ENCODE measurements at places on chromosomes 4 and X.

DNA sequence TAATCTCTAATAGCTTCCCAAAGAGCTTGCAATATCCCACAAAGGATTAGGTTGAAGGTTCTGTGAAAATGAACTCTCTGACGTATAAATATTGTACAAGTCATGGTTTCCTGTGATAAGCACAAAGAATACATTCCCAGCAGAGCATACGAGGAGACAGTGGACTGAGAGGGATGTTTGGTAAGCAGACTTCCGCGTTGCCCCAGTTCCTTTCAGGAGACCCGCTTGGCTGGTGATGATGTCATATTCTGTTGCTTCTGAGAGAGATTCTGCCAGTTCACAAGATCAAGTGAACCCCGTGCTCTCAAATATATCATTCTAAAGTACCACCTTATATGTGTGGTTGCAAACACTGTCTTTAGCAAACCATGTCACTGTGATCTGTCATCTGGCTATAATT lies 323.9 kb upstream of the CASK start:
- H3K4me3 ChIP-seq = no peak overlapping the region
- no peaks in the 10 kb centered on the region for H3K4me1 ChIP-seq
- no peak for DNase-seq
- H3K27me3 ChIP-seq = no peaks in the 10 kb centered on the region
- H3K27ac ChIP-seq = no peak overlapping the region

- no peak for DNase-seq
- no peaks in the 10 kb centered on the region for H3K4me1 ChIP-seq
- no peaks in the 10 kb centered on the region for H3K27me3 ChIP-seq
- H3K27ac ChIP-seq = no peak overlapping the region
- no peak overlapping the region for H3K4me3 ChIP-seq
Measured at GRCh38 chr4:48184882-48185281, 50.8 kb upstream of the TXK start.

- DNase-seq = no peak
- no peaks in the 10 kb centered on the region for H3K36me3 ChIP-seq
- no peaks in the 10 kb centered on the region for H3K4me1 ChIP-seq
- no peak overlapping the region for H3K27ac ChIP-seq
Measured at GRCh38 chr4:114495471-114495928, 103.1 kb upstream of the UGT8 start.

DNA sequence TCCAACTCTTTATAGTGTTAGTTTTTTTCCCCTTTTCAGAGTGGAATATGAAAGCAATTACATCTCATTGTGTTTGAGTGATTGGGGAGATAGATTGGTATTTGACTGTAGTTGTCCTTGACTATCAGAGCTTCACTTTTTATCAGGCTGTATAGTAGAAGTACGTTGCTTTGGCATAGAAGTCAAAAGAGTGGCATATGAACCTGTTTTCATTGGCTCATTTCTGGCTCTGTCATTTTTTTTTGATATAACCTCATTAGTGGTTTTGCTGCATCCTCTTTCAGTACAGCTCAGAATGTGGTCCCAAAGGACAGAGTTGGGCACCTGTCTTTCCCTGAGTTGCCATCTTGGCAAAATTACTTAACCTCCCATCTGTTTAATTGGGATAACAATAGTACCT lies 1.4 kb downstream of the TMA16 start:
- no peak for DNase-seq
- no peaks in the 10 kb centered on the region for H3K36me3 ChIP-seq
- H3K27me3 ChIP-seq = no peaks in the 10 kb centered on the region

DNA sequence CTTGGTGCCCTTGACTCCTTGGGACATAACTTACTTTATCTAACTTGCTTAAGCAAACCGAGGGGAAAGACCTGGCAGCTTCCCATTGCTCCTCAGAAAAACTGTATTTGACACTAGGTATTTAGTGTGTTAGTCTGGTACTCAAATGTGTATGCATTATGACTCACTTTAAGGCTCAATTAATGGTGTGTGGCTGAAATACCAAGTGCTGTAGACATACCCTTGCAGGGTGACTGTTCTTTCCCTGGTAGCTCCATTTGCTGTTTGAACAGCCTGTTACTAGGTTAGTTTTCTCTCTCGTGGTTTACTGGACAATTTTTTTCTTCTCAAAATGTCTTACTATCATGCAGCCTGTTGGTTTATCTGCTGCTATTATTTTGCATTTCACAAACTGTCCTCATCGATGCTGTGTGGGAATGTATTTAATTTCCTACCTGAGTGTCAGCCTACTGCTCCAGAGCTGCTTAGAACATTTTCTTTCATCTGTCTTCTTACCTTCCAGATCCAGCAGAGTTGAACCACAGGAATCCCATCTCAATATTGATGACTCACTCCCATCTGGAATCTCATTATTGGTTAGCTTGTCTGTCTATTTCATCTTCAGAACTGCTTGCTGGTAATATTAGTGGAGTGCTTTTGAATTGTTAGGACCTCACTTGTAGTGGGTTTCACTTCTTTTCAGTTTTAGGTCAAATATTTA lies 158.0 kb upstream of the FAT1 start:
- no peak overlapping the region for H3K27ac ChIP-seq
- no peaks in the 10 kb centered on the region for H3K4me1 ChIP-seq
- DNase-seq = no peak
- no peaks in the 10 kb centered on the region for H3K27me3 ChIP-seq
- no peaks in the 10 kb centered on the region for H3K36me3 ChIP-seq

DNA sequence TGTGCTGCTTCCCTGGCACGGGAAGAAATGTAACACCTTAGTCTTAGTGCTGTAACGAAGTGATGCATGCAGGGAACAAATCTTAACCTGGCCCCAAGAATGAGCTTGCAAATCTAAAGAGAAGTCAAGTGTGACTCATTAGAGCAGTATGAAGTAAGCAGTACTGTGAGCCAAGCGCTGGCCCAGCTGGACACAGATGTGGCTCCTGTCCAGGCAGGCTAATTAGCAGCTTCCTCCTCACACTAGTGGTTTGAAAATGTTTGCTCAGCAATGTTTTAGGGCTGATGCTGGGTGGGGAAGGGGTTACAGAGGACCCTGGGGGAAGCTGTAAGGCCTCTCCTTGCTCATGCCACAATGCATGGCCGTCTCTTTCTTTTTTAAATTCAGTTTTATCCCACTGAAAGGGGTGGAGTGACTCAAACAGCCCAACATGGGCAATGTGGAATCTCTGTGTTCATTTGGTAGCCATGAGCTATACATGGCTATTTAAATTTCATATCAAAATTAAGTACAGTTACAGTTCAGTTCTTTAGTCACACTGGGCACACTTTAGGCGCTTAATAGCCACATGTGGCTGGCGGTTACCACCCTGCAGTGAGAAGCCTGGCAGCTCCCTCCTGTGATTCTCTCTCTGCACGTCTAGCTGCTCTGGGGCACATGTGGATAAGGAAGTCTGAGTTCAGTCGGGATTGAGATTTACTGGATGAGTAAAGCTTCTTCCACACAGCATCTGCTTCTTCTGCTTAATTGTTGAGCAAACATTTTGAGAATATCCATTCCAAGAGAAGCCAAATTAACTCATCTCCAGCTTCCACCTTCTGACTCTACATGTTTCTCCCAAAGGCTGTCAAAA lies 48.8 kb downstream of the MAP7D2 start:
- H3K36me3 ChIP-seq = no peaks in the 10 kb centered on the region
- DNase-seq = peak; percentile 76
- no peak overlapping the region for H3K4me3 ChIP-seq
- H3K27ac ChIP-seq = no peak overlapping the region
- no peaks in the 10 kb centered on the region for H3K4me1 ChIP-seq
- H3K27me3 ChIP-seq = no peaks in the 10 kb centered on the region

- no peak for DNase-seq
- H3K4me3 ChIP-seq = no peak overlapping the region
- H3K4me1 ChIP-seq = no peaks in the 10 kb centered on the region
- no peaks in the 10 kb centered on the region for H3K27me3 ChIP-seq
- H3K36me3 ChIP-seq = no peaks in the 10 kb centered on the region
Measured at GRCh38 chr4:8493484-8493883, 52.9 kb downstream of the TRMT44 start.

DNA sequence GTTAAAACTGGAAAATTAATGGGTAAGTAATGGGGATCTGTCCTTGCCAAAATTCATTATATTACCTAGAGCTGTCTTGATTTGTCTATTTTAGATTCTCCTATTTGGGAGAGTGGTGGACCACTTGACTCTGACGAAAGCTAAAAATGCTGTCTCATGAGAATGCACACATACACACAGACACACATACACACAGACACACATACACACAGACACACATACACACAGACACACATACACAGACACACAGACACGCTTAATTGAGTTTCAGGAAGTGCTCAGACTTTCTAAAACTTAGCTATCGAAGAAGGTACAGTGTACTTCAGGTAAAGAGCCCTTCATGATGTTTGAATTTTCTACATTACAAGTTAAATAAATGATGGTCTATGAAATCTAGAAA lies 279.5 kb downstream of the ANKRD50 start:
- no peak for DNase-seq
- H3K4me3 ChIP-seq = no peak overlapping the region
- H3K27me3 ChIP-seq = no peaks in the 10 kb centered on the region

DNA sequence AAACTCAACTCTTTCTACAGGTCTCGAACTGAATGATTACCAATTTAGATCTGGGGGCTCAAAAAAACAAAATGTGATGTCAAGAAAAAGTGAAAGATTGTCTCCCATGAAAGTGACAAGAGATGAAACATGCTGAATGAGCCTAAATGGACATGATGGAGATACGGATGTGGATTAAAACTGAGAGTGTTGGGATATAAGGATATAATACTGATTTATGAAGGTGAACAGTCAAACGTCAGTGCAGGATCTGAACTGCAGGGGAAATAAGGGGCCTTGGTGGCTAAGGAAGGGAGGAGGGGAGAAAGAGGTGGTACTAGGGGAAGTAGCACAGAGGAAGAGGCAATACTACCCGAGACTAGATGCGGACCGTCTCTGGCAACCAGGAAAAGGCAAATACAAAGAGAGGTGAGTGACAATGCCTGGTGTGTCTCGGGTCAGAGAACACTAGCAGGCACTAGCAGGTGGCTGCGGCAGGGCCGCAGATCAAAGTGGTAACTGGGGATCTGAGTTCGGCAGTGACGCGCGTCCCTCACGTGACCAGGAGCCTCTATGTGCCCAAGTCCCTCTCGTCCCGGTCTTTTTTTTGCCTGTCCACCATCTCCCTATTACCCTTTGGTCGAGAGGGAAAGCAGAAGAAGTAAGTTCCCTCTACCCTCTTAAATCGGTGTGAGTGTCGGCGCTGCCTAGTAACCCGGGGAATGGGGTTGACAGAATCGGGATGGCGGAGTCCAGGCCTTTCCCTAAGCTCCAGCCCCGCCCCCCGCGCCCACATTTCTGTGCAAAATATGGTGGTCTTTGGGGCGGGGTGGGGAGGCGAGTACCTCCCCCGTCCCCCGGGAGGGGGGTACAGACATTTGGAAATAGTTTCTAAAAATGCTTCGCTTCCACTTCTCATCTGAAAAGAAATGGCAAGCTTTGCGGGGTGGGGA lies at the start of gene TCEAL1:
Gene TCEAL1, plus strand, starts transcription at position 590 of the 932 bp plus-strand sequence. CDS start 942 bp downstream, outside the sequence.
- H3K27me3 ChIP-seq = no peaks in the 10 kb centered on the region
- peak; percentile 63 for DNase-seq
- H3K4me1 ChIP-seq = peaks cover 7% of the 10 kb centered on the region
- peak within 1 kb of the TSS; percentile 92 for H3K27ac ChIP-seq
- H3K4me3 ChIP-seq = peak within 1 kb of the TSS; percentile 45

DNA sequence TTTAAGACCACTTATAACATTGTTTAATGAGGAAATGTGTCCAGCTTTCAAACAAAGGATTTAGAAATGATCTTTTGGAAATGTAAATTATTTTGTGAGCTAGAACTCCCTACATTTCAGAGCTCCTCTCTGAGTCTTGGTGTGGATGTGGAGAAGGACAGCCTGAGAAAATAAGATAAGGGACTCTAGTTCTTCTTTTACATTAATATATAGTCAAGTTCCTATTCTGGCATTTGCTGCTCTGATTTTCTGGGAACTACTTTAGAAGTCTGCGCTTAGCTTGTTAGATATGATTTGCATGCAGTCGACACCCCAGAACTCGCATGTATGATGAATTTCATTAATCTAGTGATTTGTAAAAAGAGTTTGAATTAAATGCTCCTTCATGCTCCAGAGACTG lies 45.5 kb downstream of the TSPAN7 start:
- DNase-seq = no peak
- no peaks in the 10 kb centered on the region for H3K36me3 ChIP-seq
- no peaks in the 10 kb centered on the region for H3K4me1 ChIP-seq
- H3K27me3 ChIP-seq = no peaks in the 10 kb centered on the region

GRCh38 chr4:11650801-11651596 lies 222.3 kb upstream of the HS3ST1 start:
- H3K27ac ChIP-seq = peak overlapping the region; percentile 8
- H3K36me3 ChIP-seq = no peaks in the 10 kb centered on the region
- H3K27me3 ChIP-seq = no peaks in the 10 kb centered on the region
- DNase-seq = no peak

- peaks cover 13% of the 10 kb centered on the region for H3K4me1 ChIP-seq
- no peak overlapping the region for H3K27ac ChIP-seq
- no peak for DNase-seq
- H3K4me3 ChIP-seq = no peak overlapping the region
- H3K27me3 ChIP-seq = no peaks in the 10 kb centered on the region
Measured at GRCh38 chr4:77601614-77602187, 3.9 kb upstream of the CXCL13 start.

DNA sequence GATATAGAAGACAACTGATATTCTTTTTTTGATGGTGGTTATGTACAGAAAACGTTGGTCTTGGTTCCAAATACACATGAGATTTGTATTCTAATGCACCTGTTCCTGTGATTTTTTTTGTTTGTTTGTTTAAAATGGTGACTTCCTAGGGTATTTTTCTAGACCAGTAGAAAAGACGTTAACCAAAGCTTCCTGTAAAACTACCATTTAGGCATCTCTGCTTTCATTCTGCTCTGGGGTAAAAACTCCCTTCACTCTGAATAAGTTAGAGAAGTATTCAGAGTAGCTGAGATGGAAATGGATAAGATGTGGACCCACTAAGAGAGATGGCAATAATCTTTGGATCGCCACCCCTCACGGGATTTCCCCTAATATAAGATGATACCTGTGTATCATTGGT lies 343.2 kb upstream of the KLF3 start:
- DNase-seq = no peak
- H3K4me3 ChIP-seq = no peak overlapping the region
- H3K4me1 ChIP-seq = peaks cover 23% of the 10 kb centered on the region
- no peak overlapping the region for H3K27ac ChIP-seq
- H3K27me3 ChIP-seq = no peaks in the 10 kb centered on the region

GRCh38 chr4:139965789-139966188 lies 188.2 kb downstream of the MAML3 start:
- H3K27ac ChIP-seq = no peak overlapping the region
- H3K36me3 ChIP-seq = no peaks in the 10 kb centered on the region
- H3K4me1 ChIP-seq = peaks cover 50% of the 10 kb centered on the region
- H3K27me3 ChIP-seq = no peaks in the 10 kb centered on the region
- no peak overlapping the region for H3K4me3 ChIP-seq
- DNase-seq = no peak

All from body of pancreas (tissue), 4 donors.